ENCODE measurements at places on chromosomes 4 and X.

DNA sequence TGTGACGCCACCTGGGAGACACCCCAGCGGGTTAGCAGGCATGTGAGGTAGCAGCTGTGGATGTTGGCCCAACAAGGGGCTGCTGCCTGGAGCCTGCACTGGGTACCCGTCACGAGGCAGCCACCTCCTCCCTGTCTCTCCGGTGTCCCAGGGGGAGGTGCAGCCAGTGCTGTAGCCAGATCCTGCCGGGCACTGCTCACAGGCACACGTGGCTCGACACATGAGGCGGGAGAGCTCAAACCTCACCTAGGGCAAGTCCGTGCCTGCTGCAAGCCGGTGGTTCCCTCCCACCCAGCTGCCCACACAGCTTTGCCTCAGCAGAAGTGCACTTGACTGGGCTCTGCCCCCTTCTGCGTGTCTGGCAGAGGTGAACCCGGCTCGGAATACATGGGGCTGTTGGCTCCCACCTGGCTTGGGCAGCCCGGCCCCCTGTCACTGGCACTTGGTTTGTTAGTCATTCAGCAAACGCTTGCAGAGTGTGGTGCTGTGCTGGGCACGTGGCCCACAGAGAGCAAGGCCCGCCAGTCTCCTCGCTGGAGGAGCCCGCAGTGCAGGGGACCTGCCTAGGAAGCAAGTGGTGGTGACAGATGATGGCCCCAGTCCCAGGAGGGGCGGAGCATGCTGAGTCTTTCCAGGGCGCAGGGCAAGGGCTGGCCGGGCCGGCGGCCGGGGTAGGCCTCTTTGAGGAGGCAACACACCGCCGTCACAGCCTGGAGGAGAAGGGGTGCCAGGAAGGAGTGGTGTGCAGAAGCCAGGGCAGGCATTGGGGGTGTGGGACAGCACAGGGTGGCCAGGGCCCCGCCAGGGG lies 10.1 kb upstream of the SH3TC1 start:
- no peak for DNase-seq

- no peak for DNase-seq
Measured at GRCh38 chr4:184544788-184545409, 70.5 kb upstream of the IRF2 start.

GRCh38 chrX:54921427-54922021 lies 900 bp downstream of the TRO start:
- DNase-seq, result peak; percentile 39

DNA sequence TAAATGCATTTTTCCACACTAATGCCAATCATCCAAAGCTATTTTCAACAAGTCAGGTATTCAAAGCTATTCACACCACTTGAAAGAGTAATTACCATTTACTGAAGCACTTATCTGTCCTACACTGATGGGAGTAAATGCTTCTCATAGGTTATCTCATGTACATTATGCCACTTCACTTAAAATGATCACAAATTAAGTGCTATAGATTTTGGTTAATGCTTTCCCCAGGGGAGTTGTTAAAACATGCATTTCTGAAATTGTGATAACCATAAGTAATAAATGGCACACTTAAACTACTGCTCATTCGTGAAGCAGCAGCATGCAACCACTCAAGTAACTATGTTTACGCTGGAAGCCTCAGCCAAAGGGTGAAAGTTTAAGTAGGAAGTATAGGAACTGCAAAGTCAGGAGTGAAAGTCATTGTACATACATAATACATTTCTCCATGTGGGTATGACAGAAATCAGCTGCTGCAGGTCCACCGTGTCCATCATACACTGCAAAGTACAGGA lies 6.6 kb downstream of the PPM1K start:
- DNase-seq, result no peak

DNA sequence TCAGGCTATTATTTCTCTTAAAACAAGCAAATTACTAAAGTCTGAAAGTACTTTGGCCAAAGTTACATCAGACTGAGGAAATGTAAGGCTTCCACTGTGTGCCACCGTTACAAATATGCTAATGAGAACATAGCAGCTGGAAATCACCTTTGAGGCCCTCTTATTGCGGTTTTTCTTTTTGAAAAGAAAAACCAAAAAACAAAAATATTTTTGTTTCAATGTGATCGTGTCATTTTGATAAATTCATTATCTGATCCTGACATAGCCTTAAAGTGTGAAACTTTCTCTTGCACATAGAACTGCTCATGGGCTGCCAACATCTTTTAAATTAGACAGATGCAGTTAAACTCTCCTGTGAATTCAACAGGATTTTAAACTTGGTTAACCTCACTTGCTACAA lies 2.8 kb upstream of the TIFA start:
- DNase-seq, result no peak

- peak; percentile 29 for DNase-seq
Measured at GRCh38 chr4:48134081-48134480, at the start of gene TXK. Gene TXK, minus strand, starts transcription at chr4:48134250. Its CDS starts 80 bp downstream, at chr4:48134170.

DNA sequence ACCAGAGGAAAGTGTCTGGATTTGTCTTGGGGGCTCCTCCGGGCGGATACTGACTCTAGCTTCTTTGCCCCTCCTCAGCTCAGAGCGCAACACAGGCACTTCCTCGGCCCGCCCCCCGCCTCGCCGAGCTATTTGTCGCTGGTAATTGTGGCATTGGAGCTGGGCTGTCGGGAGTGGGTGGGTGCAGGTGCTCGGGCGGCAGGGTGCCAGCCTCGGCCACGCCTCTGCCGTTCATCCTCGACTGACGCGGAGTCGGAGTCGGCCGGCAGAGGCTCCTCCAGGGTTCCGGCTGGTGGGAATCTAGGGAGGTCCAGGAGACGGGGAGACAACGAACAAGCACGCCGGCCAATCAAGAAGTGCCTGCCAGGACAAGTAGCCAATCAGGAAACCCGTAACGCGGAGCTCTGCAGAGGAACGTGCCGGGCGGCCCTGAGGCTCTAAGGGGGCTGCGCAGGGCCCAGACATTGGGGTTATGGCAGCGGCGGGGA lies 3.9 kb upstream of the SYN1 start:
- DNase-seq, result peak; percentile 25

GRCh38 chr4:145436796-145437195 lies 44.9 kb upstream of the SMAD1 start:
- DNase-seq, result no peak

DNA sequence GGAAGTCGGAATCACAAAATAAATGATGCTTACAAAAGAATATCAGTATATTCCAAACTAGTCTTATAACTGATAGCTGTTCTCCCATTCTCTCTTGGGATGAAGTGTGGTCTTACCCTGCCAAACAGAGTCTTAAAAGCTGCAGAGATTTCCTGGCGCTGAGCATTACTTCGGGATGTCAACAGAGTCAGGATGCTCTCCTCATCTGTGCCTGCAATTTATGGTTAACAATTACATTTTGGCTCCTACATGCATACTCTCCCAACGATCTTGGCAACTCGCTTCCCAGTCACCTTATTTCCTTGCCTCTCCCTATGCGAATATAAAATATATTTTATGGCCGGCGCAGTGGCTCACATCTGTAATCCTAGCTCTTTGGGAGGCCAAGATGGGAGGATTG lies 12.2 kb downstream of the ANXA5 start:
- no peak for DNase-seq

GRCh38 chrX:153576961-153577360 lies 22.0 kb downstream of the CCNQ start:
- no peak for DNase-seq

DNA sequence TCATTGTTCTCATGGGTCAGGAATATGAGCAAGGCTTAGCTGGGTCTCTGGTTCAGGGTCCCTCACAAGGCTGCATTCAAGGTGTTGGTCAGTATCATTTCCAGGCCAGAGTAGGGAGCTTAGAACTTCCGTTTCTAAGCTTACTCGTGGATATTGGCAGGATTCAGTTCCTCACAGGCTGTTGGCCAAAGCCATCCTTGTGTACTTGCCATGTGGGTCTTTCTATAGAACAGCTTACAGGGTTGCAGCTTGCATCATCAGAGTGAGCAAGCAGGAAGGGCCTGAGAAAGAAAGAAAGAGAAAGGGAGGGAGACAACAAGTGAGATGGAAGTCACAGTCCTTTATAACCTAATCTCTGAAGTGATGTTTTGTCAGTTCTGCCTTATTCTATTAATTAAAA lies 5.1 kb upstream of the LIMCH1 start:
- no peak for DNase-seq

DNA sequence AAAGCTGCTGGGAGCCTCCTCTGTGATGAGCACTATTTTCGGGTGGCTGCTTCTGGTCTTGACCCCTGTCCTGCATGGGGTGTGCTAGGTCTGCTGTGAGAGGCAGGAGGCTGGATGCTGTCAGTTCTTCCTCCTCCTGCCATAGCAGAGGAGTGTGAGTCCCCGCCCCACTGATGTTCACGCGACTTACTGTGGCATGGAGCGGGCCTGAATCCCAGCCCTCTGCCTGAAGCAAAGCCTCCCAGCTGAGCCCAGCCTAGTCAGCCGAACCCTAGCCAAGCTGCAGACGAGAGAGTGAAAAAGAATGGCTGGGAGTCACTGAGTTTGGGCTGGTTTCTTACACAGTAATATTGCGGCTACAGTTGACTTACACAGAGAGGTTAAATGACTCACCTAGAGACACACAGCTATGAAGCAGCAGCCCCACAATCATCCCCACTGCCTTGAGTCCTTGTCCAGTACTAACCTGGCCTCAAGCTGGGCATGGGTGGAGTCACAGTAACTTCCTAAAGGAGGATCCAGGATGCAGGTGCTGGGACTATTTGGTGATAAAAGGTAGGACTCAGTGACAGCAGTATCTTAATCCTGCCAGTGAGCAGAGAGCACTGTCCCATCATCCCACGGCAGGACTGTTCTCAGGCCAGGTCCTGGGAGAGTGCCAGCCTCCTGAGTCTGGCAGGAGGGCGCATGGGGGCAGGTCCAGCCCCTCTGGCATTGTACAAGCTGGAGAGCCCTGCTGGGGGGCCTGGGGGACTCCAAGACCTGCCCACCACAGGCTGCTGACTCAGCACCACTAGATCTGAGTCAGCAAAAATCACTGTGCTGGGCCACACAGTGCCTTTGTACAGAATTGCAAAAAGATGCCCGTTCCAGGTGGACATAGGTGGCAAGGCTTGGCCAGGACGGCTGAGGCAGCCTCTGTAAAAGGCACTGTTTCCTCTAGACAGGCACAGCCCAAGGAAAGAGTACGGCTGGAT lies 60.4 kb upstream of the CRMP1 start:
- DNase-seq, result no peak

- no peak for DNase-seq
Measured at GRCh38 chrX:110086162-110086915, 83.4 kb downstream of the TMEM164 start.

- no peak for DNase-seq
Measured at GRCh38 chr4:94457692-94458106, 6.0 kb downstream of the PDLIM5 start.

- no peak for DNase-seq
Measured at GRCh38 chr4:54231768-54232688, 2.9 kb downstream of the PDGFRA start.

DNA sequence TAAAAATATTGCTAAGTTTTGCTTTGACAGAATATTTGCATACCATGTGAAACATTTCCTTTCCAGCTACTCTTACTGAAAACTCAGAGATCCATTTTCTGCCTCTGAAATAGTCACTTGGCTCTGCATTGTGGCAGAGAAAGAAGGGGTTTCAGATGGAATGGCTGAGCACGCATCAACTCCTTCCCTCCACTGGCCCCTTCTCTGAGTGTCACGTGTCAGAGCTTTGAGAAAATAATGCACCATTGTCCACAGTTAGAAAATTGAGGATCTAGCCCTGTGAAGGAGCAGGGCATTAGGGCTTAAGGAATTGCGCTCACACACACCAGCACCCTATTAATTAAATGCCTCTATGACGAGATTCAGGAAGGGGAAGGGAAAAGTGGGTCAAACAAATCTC lies 78.8 kb upstream of the FAT4 start:
- DNase-seq, result no peak

DNA sequence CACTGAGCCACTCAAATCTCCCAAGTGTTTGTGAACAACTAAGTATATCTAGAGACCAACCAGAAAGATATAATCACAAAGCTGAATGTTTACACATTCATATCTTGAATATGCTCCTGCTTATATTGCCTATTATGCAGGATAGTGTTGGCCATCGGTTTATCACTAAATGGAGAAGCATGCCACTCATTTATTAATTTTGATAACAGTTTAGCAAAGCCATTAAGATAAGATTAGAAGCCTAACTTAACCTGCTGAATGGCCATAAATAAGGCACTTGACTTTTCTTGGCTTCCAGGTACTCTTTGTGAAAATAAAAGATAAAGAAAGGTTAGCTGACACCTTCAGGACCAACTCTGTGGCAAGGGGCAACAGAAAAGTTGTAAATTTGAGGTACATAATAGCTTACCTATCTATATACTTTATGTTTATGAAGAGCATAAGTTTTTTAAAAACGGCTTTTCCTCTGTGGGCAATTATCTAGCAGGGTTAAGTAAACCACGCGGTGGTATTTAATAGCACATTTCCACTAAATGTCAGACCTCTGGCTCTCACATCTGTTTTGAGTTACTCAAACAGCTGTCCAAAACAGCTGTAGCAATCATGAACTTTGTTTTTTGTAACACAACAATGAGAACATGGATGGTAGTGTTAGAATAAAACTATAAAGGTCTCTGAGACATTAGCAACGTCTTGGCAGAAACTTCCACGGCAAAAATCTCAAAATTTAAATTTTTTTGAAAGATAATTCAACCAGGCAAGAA lies 58.8 kb upstream of the FTHL17 start:
- DNase-seq, result no peak

DNA sequence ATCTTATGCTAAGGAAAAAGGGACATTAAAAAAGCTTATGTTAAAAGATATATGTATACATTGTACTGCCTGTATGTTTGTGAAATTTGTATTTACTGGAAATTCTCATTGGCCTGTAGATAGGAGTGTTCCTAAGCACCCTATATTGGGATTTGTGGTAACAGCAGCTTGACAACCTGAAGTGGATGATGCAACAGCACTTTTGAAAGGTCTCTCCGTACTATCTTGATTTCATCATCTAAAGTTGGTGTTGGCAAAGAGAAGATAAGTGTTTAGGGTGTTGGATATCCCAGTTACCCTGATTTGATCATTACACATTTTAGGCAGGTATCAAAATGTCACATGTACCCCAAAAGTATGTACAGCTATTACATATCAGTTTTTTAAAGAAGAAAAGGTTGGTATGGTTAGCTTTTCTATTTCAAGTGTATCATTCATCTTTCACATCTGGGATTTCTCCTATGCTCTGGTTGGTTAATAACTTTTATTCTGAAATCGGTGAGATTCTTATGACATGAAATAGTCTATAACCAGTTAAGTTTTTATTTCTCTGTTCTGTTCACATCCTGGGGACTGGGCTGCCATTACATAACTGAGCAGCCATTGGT lies 10.3 kb downstream of the HADH start:
- DNase-seq, result no peak

Measured in activated CD4-positive, alpha-beta T cell treated with anti-CD3 and anti-CD28 coated beads for 4 hours (primary cell).